ENCODE measurements at places on chromosomes 6 and 20. TPM values are rescaled to one million over a fixed set of nuclear protein-coding genes. Genes with fewer than 3 reads are reported as not detected.

PPIL4 gene
- 14.7 TPM for total RNA-seq

RIMS4 gene
- total RNA-seq, result 0.73 TPM

TENT5A gene
- total RNA-seq, result 2.1 TPM

VTA1 gene
- 50.6 TPM for total RNA-seq

TTLL9 gene
- not detected for total RNA-seq

COL11A2 gene
- 0.46 TPM for total RNA-seq

SCUBE3 gene
- total RNA-seq, result not detected

GSTA3 gene
- not detected for total RNA-seq

CCN6 gene
- total RNA-seq, result not detected

PRPH2 gene
- total RNA-seq, result 3.0 TPM

KCNS1 gene
- total RNA-seq, result not detected

TAGAP gene
- total RNA-seq, result 1.2 TPM

PREP gene
- total RNA-seq, result 59.9 TPM

BTN3A1 gene
- total RNA-seq, result 9.3 TPM

KIF25 gene
- not detected for total RNA-seq

DDO gene
- total RNA-seq, result 2.7 TPM

FKBP5 gene
- 214 TPM for total RNA-seq

THEMIS gene
- total RNA-seq, result 0.17 TPM

PGBD1 gene
- 1.5 TPM for total RNA-seq

LCA5 gene
- total RNA-seq, result 0.91 TPM
